ENCODE measurements at places on chromosomes 1 and 21.
A peak's percentile ranks its signal among the peaks of the same experiment; 100 is the strongest.

GRCh38 chr1:168801032-168801745 lies 72.2 kb upstream of the DPT start:
- DNase-seq: peak; percentile 15

DNA sequence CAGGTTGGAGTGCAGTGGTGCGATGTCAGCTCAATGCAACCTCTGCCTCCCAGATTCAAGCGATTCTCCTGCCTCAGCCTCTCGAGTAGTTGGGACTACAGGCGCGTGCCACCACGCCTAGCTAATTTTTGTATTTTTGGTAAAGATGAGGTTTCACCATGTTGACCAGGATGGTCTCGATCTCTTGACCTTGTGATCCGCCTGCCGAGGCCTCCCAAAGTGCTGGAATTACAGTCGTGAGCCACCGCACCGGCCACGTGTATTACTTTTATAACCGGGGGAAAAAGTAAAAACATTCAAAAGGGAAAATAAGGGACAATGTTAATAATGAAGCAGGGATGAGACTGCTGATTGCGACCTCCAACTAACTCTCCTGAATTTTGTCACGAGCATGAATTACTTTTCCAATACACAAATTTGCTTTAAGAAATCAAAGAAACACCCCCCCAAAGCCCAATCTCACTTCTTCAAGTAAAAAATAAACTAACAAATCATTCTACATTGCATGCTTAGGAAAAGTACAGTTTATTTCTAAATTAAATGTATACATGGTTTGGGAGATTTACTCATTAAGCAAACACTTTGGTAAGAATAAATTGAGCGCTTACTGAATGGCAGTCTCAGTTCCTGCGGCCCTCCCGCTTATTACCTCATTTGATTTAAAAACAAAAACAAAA lies 521 bp upstream of the ZBED6 start:
- no peak for DNase-seq

GRCh38 chr1:210099921-210100320 lies 132.7 kb upstream of the SERTAD4 start:
- no peak for DNase-seq

DNA sequence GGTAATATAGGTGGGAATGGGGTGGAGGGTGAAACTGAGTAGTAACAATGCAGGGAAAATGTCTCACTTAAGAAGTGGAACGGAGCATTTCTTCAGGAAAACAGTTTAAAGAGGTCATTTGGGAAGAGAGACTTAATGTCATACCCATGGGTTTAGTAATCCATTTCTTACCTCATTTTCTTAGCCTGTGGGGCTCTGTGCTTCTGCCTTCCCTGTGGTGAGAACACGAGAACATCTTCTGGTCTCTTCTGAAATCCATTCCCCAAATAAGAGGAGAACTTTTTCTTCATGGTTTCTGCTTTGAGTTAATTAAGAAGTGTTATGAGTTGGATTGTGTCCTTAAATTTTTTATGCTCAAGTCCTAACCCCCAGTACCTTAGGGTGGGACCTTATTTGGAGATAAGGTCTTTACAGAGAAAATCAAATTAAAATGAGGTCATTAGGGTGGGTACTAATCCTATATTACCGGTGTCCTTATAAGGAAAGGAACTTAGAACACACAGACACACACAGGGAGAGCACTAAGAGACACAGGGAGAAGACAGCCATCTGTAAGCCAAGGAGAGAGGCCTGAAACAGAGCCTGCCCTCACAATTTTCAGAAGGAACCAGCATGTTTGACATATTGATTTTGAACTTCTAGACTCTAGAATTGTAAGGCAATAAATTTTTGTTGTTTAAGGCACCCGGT lies 5.4 kb downstream of the CCDC190 start:
- peak; percentile 80 for DNase-seq

- DNase-seq: peak; percentile 83
Observed at GRCh38 chr1:48493970-48494769, 22.2 kb upstream of the SPATA6 start.

GRCh38 chr1:239427712-239428111 lies 41.3 kb downstream of the CHRM3 start:
- no peak for DNase-seq

DNA sequence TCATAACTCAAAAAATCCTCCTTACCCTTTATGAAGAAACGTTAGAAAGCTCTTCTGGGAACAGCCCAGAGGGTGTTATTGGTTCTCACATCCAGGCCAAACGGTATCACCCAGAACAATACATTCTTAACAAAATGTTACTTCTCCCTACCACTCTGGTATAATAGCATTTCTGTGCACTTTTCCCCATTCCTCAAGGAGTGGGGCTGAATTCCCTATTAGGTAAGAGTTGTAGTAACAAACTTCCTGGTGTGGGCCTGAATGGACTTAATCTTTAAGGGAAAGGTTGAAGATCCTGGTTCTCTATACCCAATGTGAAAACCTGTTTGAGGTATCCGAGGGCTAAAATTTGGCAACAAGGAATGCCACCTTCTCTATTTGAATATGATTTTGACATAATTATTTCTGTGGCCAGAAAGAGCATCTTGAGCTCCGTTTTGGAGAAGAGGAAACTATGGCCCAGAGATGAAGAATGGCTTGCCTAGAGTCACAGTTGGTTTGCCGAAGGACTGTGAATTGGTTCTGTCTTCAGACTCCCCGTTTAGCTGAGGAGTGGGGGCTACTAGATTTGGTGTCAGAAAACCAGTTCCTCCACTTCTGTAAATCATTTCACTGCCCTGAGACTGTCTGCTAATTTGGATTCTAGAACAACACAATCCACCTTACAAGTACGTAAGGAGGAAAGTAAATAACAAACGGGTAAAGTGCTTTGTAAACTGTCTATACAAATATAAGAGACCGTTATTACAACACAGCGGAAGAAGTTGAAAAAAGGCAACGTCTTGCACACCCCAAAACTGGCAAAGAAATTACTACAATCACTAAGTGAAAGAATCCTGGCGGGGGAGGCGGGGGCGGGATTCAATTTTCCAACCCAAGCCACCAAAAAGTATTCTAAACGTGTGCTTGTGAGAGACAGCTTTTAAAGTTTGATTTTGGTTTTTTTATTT lies 2.3 kb downstream of the ANP32E start:
- DNase-seq: peak; percentile 31

GRCh38 chr1:57623039-57623790 lies 199.4 kb upstream of the DAB1 start:
- peak; percentile 5 for DNase-seq

GRCh38 chr1:192350356-192350755 lies 33.6 kb downstream of the RGS21 start:
- DNase-seq: no peak

DNA sequence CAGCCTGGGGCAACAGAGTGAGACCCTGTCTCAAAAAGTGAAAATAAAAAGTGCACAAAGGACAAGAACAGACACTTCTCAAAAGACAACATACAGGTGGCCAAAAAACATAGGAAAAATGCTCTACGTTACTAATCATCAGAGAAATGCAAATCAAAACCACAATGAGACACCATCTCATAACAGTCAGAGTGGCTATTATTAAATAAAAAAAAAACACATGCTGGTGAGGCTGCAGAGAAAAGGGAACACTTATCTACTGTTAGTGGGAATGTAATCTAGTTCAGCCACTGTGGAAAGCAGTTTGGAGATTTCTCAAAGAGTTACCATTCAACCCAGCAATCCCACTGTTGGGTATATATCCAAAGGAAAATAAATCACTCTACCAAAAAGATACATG lies 173.2 kb downstream of the SMYD3 start:
- DNase-seq: no peak

- peak; percentile 47 for DNase-seq
Observed at GRCh38 chr1:116724765-116725375, 29.4 kb upstream of the CD2 start.

DNA sequence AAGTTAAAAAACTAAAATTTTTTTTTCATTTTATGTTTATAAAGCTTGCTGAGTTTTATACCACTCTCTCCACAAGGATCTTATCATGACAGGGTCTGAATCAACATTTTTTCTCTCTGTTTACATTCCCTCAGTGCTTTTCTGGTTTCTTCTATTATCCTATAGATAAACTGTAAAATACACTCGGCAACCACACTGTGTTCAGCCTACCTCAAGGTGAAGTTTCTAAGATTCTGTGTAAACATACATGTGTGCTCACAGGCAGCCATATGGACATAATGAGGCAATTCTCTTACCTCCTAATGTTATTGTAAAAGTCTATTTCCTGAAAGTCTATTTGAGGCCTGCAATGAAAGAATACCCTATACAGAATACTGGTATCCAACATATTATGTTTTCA lies 114.6 kb downstream of the NTPCR start:
- no peak for DNase-seq

DNA sequence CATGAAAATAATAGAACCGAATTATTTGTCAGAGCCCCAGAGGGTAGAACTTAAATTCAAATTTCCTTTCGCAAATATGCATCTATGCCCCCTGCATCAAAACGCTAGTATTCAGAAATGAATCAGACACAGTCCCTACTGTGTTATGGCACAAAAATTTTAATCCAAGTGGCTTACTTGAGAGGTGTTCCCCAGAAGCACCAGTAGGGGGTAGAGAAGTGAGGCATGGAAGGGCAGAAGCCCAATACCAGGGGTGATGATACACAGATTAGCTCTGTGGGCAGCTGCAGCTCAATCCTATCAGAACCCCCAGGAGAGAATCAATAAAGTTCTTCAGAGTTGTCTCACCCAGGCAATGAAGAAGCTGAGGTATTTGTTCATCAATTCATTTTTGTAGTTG lies 342.2 kb downstream of the OMA1 start:
- no peak for DNase-seq

DNA sequence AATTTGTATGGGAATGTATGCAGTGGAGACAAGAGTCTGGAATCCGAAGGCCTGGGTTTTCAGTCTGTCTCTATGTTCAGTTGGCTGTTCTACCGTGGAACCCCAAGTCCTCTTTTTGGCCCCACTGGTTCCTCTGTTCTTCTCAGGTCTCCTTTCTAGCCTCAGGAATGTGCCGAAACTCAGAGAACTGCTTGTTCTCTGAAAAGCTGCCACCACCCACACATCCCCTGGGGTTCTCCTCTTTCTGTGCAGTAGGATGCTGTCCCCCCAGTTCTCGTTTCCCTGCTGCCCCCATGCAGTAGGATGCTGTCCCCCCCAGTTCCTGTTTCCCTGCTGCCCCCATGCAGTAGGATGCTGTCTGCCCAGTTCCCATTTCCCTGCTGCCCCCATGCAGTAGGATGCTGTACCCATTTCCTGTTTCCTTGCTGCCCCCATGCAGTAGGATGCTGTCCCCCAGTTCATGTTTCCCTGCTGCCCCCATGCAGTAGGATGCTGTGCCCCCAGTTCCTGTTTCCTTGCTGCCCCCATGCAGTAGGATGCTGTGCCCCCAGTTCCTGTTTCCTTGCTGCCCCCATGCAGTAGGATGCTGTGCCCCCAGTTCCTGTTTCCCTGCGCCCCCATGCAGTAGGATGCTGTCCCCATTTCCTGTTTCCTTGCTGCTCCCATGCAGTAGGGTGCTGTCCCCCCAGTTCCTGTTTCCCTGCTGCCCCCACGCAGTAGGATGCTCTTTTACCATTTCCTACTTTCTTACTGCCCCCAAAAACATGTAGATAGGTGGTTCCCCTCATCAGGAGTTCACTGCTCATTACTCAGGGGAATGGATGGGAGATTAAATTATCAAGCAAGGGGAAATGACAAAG lies 35.3 kb downstream of the OPTC start:
- DNase-seq: no peak

GRCh38 chr1:219228058-219228419 lies 54.4 kb downstream of the LYPLAL1 start:
- DNase-seq: no peak

DNA sequence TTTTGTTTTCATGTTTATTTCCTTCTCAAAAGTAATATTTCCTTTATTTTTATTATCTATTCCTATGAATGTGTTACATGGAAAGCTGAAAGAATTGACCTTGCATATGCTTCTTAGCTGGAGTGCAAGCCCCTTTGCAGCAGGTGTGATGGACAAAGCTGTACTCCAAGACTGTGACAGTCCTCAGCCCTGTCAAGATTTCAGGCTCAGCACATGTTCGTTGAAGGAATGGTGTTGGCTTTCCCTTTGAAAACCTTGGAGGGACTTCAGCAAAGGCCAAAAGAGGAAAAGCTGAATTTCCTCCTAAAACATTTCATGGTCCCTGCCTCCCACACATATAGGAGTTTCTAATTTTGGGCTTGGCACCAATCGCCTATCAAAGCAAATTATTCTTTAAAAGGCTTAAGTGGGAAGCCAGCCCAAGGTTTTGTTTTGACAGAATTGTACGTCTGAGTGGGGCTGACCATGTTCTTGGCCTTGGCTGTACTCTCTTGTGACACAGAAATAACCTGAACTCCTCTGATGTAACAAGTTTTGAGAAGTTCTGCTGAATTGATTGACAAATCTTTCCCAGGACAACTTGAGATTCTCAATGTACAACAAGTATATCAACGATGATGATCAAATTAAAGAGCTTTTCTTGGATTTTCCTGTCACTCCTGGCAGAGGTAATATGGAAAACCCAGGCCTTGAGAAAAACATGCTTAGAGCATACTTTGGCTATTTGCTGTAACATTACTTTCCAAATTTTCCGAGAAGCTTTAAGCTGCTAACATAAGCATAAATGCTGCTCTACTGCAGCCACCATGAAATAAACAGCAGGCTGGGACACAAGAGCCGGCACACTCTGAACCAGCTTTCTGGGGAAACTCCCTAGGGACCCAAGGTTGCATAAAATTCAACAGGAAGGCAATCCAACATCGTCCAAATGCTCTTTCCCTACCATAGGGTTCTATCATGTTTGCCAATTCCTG lies 135.7 kb upstream of the ZNF648 start:
- DNase-seq: no peak

GRCh38 chr1:78699813-78700212 lies 50.2 kb downstream of the IFI44 start:
- DNase-seq: no peak

- no peak for DNase-seq
Observed at GRCh38 chr1:54402896-54403295, 3.3 kb downstream of the SSBP3 start.

GRCh38 chr1:196661345-196661744 lies 9.5 kb downstream of the CFH start:
- no peak for DNase-seq

DNA sequence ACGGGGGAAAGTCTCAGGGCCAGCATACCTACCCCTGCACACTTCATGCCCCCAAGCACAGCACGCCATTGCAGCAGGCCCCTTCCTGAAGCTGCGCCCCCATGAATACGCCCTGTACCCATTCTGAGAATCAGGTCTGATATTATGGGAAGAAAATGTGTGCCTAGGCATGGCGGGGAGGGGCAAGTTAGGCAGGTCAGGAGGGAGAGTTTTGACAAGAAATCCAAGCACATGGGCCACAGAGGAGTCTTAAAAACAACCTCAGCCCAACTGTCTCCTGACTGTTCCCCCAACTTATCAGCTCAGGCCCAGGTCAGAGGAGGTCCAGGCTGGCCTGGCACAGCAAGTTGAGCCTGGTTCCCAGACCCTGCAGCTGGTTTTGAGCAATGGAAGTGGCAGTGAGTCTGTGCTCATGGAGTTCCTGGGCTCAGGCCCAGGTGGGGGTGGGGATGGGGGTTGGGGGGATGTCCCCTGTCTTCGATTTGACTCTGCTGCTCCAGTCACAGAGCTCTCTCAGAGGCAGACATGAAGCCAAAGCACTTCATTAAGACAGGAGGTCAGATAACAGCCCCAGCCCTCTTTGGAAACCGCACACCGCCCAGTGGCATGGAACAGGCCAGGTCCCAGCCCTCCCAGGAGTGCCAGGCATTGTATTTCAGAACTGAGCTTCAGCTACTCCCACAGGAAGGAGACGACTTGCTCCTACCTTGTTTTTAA lies 20.6 kb upstream of the BCAR3 start:
- peak; percentile 26 for DNase-seq
